ENCODE measurements at places on chromosomes 5 and 9. TPM values are rescaled to one million over a fixed set of nuclear protein-coding genes. Genes with fewer than 3 reads are reported as not detected.

The TAF11L5 gene
- not detected for total RNA-seq

The TEK gene
- not detected for total RNA-seq

The CNTNAP3 gene
- total RNA-seq, result 0.71 TPM

The CCL27 gene
- not detected for total RNA-seq

The SMC2 gene
- 13.5 TPM for total RNA-seq

The TMEM232 gene
- total RNA-seq, result 3.0 TPM

DNA sequence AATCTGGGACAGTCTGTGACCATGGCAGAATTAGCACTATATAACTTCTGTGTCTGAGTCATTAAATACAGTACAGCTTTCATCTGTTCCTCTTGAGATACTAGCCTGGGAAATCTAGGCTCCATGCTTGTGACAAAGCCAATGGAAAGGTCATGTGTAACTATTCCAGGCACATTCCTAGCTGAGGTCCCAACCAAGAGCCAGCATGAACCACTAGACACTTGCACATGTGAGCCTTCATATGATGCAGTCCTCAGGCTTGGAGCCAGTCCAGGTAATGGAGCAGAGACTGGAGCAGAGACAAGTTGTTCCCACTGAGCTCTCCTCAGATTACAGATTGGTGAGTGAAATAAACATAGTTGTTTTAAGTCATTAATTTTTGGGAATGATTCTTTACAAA, 412.4 kb upstream of the ZNF462 start:
- H3K27me3 ChIP-seq, result no peaks in the 10 kb centered on the region
- DNase-seq, result no peak
- H3K4me3 ChIP-seq, result no peak overlapping the region

GRCh38 chr9:115985657-115986056, 167.9 kb upstream of the PAPPA start:
- no peak overlapping the region for H3K27ac ChIP-seq
- no peak overlapping the region for H3K4me3 ChIP-seq
- no peaks in the 10 kb centered on the region for H3K4me1 ChIP-seq
- no peak for DNase-seq

GRCh38 chr9:126805554-126806262, 868 bp downstream of the ZBTB43 start:
- peak; percentile 39 for DNase-seq
- H3K27me3 ChIP-seq, result no peaks in the 10 kb centered on the region
- H3K4me1 ChIP-seq, result peaks cover 31% of the 10 kb centered on the region
- peak overlapping the region; percentile 92 for H3K4me3 ChIP-seq

- H3K36me3 ChIP-seq, result no peaks in the 10 kb centered on the region
- no peak overlapping the region for H3K27ac ChIP-seq
- no peak for DNase-seq
These were observed 615.1 kb downstream of the CDH12 start for GRCh38 chr5:22238047-22238446.

DNA sequence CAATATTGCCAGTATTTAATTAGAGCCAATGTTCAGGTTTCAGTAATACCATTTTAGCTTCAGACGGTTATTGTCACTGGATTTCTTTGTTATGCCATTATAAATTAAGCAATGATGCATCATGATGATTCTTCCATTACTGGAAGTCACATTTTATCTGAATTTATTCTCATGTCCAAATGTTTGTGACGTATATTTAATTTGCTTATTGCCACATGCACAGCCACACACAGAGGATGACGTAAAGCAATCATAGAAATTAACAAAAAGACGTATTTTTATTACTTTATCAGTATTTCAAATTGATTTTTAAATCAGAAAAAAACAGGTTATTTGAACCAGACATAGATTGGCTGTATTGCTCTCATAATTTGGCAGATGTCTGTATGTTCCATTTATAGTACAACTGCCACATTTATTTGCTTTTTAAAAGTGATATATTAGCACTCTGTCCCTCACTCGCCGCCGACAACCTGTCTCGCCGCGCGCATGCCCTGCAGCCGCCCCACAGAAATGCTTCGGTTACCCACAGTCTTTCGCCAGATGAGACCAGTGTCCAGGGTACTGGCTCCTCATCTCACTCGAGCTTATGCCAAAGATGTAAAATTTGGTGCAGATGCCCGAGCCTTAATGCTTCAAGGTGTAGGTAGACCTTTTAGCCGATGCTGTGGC, 970.9 kb downstream of the CDH12 start:
- H3K4me1 ChIP-seq, result no peaks in the 10 kb centered on the region
- H3K4me3 ChIP-seq, result no peak overlapping the region
- H3K36me3 ChIP-seq, result no peaks in the 10 kb centered on the region
- no peak overlapping the region for H3K27ac ChIP-seq
- no peaks in the 10 kb centered on the region for H3K27me3 ChIP-seq
- no peak for DNase-seq

- no peaks in the 10 kb centered on the region for H3K36me3 ChIP-seq
- H3K27me3 ChIP-seq, result peaks cover 53% of the 10 kb centered on the region
- H3K4me1 ChIP-seq, result peaks cover 42% of the 10 kb centered on the region
- DNase-seq, result no peak
- no peak overlapping the region for H3K27ac ChIP-seq
- H3K4me3 ChIP-seq, result peak overlapping the region; percentile 42
These were observed 2.6 kb upstream of the SEMA6A start for GRCh38 chr5:116577064-116577788.

DNA sequence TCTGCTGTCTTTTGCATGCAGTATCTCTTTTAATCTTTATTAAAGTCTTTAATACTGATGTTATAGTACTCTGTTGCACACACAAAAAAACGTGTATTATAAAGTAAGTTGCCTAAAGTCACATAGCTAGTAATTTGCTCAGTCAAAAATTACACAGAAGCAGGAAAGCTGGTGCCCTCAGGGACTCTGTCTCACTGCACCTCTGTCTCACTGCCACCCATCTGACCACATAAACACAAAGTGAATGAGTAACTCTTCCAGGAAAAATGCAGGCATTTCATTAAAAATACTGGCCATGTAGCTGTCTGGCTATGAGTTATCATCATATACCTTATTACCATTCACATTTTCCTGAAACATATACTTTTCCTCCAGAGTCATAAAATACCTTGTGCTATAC, 591.7 kb downstream of the CSNK1G3 start:
- DNase-seq, result no peak
- H3K27me3 ChIP-seq, result no peaks in the 10 kb centered on the region

GRCh38 chr5:178291969-178292825, 59.6 kb upstream of the PHYKPL start:
- H3K4me3 ChIP-seq, result no peak overlapping the region
- DNase-seq, result no peak
- H3K27ac ChIP-seq, result no peak overlapping the region
- no peaks in the 10 kb centered on the region for H3K4me1 ChIP-seq
- H3K36me3 ChIP-seq, result no peaks in the 10 kb centered on the region
- peaks cover 28% of the 10 kb centered on the region for H3K27me3 ChIP-seq

DNA sequence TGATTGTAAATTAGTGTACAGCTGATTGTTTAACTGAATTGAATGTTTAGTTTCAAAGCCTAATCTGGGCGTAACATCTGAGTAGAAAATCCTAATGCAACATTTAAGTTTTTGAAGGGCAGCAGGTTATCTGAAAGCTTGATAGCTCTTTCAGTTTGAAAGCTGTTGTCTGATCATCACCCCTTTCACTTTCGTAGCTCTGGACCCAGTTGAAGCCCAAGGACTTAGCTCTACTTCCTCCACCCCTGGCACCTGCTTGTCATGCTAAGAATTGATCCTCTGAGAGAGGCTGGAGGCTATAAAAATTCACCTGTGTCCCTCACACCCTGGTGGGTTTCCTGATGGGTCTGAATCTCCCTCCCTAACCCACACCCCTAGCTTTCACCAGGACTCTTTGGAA, 86.0 kb downstream of the ZFAND5 start:
- no peaks in the 10 kb centered on the region for H3K36me3 ChIP-seq
- no peak for DNase-seq

DNA sequence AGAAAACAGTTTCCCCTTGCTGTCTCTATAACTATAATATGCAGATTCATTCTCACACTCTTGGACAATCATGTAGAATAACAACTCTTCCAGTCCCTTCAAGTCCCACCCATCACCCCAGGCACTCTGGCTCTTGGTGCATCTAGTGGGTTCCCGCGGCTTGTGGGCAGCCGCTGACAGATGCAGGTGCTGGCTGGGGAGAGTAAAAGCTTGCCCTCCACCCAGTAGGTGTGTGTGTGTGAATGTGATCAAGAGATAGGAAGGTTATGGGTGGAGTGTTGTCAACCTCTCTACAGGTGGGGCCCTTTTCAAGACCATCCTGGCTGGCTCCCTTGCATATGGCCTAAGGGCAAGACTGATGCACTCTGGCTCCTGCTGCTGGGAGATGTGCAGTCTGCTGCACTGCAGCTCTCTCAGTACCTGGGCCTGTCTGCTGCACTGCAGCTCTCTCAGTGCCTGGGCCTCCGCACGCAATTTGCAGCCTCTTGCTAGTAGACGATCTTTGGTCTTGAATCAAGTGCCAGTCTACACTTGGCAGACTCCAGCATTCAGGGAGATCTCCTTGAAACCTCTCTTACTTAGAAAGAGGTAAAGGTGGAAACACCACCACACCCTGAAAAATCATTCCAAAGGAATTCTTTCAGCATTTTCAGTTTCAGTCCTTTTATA, 189.7 kb upstream of the GDNF start:
- H3K4me1 ChIP-seq, result no peaks in the 10 kb centered on the region
- no peaks in the 10 kb centered on the region for H3K36me3 ChIP-seq

DNA sequence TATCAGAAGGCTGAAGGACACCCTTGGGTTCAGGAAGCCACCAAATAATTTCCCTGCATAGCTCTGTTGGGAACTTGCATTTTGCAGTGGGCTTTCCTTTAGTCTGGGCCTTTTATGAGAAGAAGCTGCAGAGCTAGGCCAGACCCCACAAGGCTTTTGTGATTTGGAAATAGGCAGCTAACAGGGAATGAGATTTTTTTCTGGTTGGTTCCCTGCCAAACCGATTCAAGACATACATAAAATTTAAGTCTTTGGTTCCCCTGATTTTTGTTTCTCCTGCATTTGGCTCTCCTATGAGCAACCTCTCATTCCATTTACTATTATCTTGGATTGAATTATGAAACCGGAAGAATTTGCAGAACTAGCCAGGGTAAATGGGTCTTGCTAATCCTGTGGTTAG, 81.5 kb upstream of the PTCH1 start:
- H3K4me3 ChIP-seq, result no peak overlapping the region
- H3K36me3 ChIP-seq, result no peaks in the 10 kb centered on the region
- DNase-seq, result no peak
- no peaks in the 10 kb centered on the region for H3K4me1 ChIP-seq
- H3K27me3 ChIP-seq, result no peaks in the 10 kb centered on the region

DNA sequence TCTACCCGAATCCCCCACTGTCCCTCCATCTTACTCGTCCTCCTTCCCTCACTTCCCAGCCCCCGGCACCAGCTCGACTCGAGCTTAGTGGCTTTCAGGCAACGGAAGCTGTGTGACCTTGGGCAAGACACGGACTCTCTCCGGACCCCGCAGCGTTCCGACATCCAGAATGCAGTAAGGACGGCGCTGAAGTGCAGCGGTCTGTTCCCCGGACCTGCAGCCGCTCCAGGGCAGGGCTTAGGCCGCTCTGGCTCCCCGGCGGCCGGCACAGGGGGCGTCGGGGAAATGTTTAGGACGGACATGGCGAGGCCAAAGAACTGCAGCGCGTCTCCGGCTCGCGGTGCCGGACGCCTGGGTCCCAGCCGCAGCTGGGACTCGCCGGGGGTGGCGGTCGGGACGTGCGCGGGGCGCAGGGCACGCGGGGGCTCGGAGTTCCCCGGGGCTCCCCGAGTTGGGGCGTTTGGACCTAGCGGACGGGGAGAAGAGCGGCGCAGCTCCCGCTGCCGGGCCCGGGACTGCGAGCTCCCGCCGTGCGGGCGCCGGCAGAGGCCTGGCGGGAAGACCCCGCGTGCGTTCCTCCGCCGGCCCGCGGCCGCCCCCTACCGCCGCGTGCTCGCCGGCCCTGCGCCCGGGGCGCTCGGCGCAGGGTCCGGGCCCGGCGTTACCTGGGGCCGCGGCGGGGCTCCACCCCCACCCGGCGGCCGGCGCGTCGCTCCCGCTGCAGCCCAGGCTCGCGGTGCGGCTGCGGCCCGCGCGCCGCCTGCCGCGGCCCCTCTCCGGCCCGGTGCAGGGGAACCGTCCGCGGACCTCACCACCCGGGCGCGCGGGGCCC, 5.6 kb upstream of the RNF44 start:
- H3K27ac ChIP-seq, result peak overlapping the region; percentile 91
- no peaks in the 10 kb centered on the region for H3K27me3 ChIP-seq
- peaks cover 52% of the 10 kb centered on the region for H3K4me1 ChIP-seq
- H3K36me3 ChIP-seq, result peaks cover 2% of the 10 kb centered on the region
- peak overlapping the region; percentile 84 for H3K4me3 ChIP-seq

- H3K4me1 ChIP-seq, result peaks cover 37% of the 10 kb centered on the region
- no peak overlapping the region for H3K4me3 ChIP-seq
- peaks cover 5% of the 10 kb centered on the region for H3K27me3 ChIP-seq
These were observed 2.6 kb upstream of the IQGAP2 start for GRCh38 chr5:76400466-76400865.

- no peaks in the 10 kb centered on the region for H3K36me3 ChIP-seq
- peak overlapping the region; percentile 68 for H3K27ac ChIP-seq
- peak overlapping the region; percentile 54 for H3K4me3 ChIP-seq
- H3K4me1 ChIP-seq, result peaks cover 37% of the 10 kb centered on the region
These were observed 410.8 kb upstream of the MEF2C start for GRCh38 chr5:89293810-89294209.

GRCh38 chr5:80755626-80756025, 100.8 kb upstream of the DHFR start:
- peak overlapping the region; percentile 26 for H3K27ac ChIP-seq
- H3K4me1 ChIP-seq, result peaks cover 23% of the 10 kb centered on the region
- DNase-seq, result no peak
- H3K36me3 ChIP-seq, result peaks cover 47% of the 10 kb centered on the region

GRCh38 chr9:134230942-134231325, 66.6 kb upstream of the RNU6ATAC start:
- H3K27ac ChIP-seq, result no peak overlapping the region
- DNase-seq, result no peak
- H3K4me3 ChIP-seq, result no peak overlapping the region
- no peaks in the 10 kb centered on the region for H3K36me3 ChIP-seq

DNA sequence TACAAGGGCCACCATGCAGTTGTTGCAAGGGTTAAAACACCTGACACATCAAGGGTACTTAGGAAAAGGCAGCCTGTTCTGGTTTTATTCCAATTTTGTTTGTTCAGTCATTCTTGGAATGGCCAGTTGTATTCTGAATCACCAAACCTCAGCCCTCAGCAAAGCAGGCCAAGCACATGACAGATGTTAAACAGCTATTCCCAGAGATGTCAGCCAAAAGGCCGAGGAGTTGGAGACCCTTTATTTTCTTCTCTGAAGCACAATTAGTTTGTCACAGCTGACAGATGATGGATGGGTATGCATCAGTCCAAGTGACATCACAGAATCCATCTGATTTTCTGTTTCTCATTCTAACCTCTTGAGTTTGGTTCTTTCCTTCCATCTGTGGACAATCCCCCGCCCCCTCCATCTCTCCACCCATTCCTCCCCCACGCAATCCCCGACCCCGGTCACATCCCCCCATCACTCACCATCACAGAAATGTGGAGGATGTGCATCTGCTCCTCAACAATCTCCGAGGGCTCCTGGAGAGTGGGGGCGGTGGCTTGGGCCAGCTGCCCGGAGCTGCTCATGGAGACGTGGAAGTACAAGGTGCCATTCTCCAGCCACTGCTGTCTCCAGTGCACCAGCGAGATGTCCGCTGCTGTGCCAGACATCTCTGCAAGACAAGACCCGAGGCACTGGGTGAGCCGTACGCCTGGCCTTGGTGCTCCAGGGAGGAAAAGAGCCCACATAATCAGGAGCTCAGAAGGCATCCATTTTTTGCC, 123.8 kb downstream of the ASTN2 start:
- H3K4me3 ChIP-seq, result no peak overlapping the region
- H3K27ac ChIP-seq, result no peak overlapping the region
- H3K4me1 ChIP-seq, result no peaks in the 10 kb centered on the region
- H3K27me3 ChIP-seq, result no peaks in the 10 kb centered on the region
- H3K36me3 ChIP-seq, result no peaks in the 10 kb centered on the region

GRCh38 chr9:34124099-34124498, 2.4 kb downstream of the DCAF12 start:
- peak overlapping the region; percentile 68 for H3K4me3 ChIP-seq
- peaks cover 40% of the 10 kb centered on the region for H3K27me3 ChIP-seq
- no peak for DNase-seq
- peak overlapping the region; percentile 67 for H3K27ac ChIP-seq
- peaks cover 5% of the 10 kb centered on the region for H3K36me3 ChIP-seq
